Stimulated activated CD8-positive, alpha-beta memory T cell treated with anti-CD3 and anti-CD28 coated beads, Interleukin-4, amount 100 ng/mL, for 48 hours (primary cell): ENCODE measurements at places on chromosomes 7 and 10.

GRCh38 chr7:95608359-95609173 is 12.2 kb upstream of the PDK4 start:
- no peak for DNase-seq

DNA sequence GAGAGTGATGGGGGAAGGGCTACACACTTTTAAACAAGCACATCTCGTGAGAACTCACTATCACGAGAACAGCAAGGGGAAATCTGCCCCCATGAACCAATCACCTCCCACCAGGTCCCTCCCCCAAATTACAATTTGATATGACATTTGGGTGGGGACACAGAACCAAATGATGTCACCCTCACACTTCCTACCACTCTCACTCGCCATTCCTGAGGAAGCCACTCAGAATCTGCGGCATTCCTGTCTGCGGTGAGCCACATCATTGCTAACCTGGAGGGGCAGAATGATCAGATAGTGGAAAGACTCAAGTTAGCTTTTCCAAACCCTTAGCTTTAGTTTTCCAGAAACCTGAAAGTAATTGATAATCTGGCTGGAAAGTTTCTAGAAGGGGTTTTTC is 66.9 kb downstream of the MYO3A start:
- DNase-seq: no peak

- no peak for DNase-seq
These were observed 5.6 kb downstream of the TMEM120A start for GRCh38 chr7:75988568-75989499.

GRCh38 chr10:5434017-5434753 is 21.8 kb downstream of the NET1 start:
- DNase-seq: no peak

DNA sequence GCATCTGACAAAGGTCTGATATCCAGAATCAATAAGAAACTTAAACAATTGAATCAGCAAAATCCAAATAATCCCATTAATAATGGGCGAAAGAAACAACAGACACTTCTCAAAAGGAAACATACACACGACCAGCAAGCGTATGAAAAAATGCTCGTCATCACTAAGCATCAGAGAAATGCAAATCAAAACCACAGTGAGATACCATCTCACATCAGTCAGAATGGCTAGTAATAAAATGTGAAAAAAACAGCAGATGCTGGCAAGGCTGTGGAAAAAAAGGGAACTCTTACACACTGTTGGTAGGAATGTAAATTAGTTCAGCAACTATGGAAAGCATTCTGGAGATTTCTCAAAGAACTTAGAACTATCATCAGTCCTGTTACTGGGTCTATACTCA is 496.7 kb downstream of the SH2D4B start:
- DNase-seq: no peak

GRCh38 chr10:58741673-58742072 is 229.0 kb downstream of the BICC1 start:
- DNase-seq: no peak

GRCh38 chr7:105880571-105881330 is 4.4 kb upstream of the ATXN7L1 start:
- no peak for DNase-seq

GRCh38 chr10:110805292-110805691 is 66.4 kb upstream of the PDCD4 start:
- DNase-seq: no peak

DNA sequence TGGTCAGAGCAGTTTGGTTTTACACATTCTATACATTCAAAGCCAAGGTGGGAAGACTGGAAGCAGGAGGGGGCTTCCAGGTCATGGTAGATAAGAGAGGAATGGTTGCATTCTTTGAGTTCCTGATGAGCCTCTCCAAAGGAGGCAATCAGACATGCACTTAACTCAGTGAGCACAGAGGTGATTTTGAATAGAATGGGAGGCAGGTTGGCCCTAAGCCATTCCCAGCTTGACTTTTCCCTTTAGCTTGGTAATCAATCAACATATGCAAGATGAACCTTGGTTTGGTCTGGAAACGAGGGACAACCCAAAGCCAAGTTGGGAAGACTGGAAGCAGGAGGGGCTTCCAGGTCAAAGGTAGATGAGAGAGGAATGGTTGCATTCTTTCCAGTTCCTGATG is 31.4 kb downstream of the TCERG1L start:
- DNase-seq: no peak

GRCh38 chr7:73701357-73701995 is 18.0 kb downstream of the STX1A start:
- peak; percentile 56 for DNase-seq

GRCh38 chr10:132536241-132536876 is 1.2 kb upstream of the INPP5A start:
- DNase-seq: no peak

GRCh38 chr10:97875391-97875790 is 25.7 kb downstream of the GOLGA7B start:
- DNase-seq: no peak

DNA sequence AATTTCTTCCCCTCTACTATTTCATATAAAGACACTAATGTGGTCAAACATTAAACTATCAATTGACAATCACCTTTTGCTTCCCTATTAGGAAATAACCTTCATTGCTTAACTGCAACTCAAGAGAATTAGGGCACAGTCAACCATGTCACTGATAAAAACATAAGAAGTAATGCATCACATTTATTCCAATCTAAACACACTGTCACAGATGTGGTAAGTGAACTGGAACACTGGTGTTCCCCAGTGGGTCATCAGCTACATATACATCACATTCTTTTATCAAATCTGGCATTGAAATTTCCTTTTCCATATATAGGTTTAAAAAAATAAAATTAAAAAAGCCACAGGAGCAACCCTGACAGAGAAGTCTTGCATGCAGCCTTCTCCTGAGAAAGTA is 3.7 kb downstream of the TRIL start:
- no peak for DNase-seq

DNA sequence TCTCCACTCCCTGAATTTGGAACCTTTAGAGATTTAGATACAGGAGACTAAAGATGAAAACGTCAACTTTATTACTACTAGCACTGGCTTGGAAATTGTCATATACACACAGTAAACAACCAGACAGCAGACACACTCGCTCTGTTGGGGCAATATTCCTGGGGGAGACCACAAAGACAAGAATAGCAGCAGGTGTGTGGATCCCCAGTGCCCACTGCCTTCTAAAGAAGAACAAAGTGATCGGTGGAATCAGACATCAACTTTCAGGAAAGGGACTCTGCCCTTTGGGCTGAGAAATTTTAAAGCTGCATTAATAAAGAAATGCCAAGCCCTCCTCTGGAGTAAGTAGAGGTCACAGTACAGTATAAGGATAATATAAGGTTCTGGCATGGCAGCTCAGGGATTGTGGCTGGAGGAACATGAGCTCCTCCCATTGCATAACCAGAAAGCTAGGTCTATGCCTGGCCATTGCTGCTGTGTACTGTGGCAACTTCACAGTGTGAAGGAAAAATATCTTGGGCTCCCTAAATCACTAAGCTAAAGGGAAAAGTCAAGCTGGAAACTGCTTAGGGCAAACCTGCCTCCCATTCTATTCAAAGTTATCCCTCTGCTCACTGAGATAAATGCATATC is 57.1 kb upstream of the ANKRD1 start:
- DNase-seq: no peak

DNA sequence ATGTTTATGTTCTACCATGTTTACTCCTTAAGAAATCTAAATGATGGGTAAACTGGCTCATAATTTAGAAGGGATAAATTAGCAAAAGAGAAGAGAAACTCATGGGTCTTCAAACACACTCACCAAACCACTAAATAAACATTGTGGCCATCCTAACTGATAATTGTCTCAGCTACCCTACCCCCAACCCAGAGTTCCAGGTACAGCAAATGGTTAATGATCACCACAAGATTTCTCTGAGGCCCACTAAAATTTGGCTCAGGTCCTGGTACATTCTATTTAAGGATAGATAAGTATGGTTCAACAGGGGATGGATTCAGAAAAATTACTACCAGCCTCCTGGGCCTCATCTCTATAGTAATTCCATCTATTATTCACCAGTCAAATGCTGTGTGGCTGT is 21.4 kb downstream of the SLC25A13 start:
- DNase-seq: no peak

- no peak for DNase-seq
These were observed 255.7 kb downstream of the BUB3 start for GRCh38 chr10:123409884-123410283.

- DNase-seq: no peak
These were observed 87.3 kb downstream of the C10orf105 start for GRCh38 chr10:71632200-71632820.

GRCh38 chr10:7311218-7311849 is 99.5 kb downstream of the SFMBT2 start:
- DNase-seq: no peak

DNA sequence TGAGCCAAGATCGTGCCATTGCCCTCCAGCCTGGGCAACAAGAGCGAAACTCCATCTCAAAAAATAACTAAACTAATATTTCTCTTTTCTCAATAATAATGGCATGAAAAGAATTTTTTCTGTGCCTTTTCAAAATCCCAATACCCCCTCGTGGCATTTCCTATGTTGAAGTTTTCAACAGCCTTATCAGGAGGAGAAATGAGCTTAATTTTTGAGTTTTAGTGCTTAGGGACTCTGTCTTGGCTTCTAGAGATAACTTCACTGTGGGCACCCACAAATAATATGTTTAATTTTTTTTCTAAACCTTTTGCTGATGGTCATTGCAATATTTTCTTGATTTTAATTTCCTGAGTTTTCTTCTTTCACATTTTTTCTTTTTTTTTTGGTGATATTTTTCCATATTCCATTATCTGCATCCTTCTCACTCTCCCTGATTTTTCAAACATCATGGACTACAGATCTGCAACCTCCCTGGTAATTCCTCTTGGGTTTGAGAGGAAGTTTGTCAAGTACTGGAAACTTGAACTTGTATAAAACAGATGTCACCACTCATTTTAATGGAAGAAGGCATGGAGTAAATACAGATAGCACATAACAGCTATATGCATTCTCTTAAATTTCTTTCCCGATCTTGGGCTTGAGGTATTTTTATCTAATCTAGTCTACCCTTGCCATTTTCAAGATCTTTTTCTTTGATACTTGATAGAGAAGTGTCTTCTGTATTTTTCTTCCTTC is 84.0 kb downstream of the KAT6B start:
- DNase-seq: no peak

DNA sequence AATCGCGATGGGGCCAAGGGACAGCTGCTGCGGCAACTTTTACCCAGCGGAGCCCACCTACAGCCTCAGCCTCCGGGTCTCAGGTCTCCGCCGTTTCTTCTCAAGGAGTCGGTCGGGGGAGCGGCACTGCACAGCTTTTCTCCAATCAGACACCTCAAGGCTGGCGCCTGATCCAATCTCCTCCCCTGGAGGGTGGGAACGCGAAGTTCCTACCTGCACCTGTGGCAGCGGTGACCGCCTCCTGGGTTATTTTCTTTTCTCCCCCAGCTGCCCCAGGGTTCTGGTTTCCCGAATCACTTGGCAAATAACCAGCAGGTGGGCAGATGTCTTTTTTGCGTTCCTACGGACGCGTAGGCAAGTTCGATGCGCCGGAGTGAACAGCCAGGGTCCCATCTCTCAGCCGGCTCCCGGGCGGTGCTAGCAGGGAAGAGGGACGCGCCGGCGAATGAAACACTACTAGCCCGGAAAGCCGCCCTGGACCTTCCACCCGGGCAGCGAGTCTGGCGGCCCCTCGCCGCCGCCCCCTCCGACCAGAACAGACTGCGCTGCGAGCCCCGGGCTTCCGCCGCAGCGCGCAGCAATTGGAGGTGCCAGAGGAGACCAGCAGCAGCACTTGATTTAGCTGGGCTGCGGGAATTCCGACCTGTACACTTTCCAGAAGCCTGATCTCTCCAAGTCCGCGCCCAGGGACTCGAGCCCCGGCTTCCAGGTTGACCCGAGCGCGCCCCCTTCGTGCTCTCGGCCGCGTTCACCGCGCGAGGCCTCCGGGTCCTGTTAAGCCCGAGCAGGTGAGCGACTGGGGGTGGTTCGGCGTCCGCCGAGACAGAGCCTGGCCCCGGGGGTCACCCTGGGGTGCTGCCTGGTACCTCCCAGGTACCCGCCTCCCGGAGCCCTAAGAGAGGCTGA is at the start of gene PRR15:
TSS of gene PRR15 (plus strand) at position 246 of the 906 bp plus-strand sequence. CDS start 2,495 bp downstream, outside the sequence.
- peak; percentile 33 for DNase-seq

- DNase-seq: no peak
These were observed 9.3 kb upstream of the EN2 start for GRCh38 chr7:155448632-155449007.

- DNase-seq: no peak
These were observed 31.5 kb downstream of the SLC18A2 start for GRCh38 chr10:117272195-117273076.

- DNase-seq: no peak
These were observed 650.2 kb downstream of the INHBA start for GRCh38 chr7:41052736-41053135.

DNA sequence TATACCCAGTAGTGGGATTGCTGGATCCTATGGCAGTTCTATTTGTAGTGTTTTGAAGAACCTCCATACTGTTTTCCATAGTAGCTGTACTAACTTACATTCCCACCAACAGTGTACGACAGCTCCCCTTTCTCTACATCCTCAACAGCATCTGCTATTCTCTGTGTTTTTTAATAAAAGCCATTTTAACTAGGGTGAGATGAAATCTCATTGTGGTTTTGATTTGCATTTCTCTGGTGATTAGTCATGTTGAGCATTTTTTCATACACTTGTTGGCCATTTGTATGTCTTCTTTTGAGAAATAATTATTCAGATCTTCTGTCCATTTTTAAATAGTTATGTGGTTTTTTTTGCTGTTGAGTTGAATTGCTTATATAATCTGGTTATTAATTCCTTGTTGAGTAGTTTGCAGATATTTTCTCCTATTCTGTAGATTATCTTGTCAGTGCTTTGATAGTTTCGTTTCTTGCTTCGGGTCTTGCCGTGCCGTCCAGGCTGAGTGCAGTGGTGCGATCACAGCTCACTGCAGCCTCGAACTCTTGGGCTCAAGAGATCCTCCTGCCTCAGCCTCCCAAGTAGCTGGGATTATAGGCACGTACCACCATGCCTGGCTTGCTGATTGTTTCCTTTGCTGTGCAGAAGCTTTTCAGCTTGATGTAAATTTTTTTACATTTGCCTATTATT is 12.0 kb downstream of the MTG1 start:
- DNase-seq: no peak

- DNase-seq: no peak
These were observed 63.1 kb upstream of the ADRB1 start for GRCh38 chr10:113980408-113981087.

GRCh38 chr7:38506004-38506403 is 125.2 kb downstream of the AMPH start:
- no peak for DNase-seq

GRCh38 chr10:83612050-83612449 is 527.3 kb upstream of the GHITM start:
- DNase-seq: no peak
